NCI-H1105 treated with DMSO at 0.1 percent for 48 hours (cell line): ENCODE measurements at places on chromosomes 2 and 18.

GRCh38 chr2:219254590-219255201 is 978 bp upstream of the TUBA4A start:
- no peak for DNase-seq

- no peak for DNase-seq
Observed at GRCh38 chr2:8490166-8490721, 191.6 kb upstream of the ID2 start.

DNA sequence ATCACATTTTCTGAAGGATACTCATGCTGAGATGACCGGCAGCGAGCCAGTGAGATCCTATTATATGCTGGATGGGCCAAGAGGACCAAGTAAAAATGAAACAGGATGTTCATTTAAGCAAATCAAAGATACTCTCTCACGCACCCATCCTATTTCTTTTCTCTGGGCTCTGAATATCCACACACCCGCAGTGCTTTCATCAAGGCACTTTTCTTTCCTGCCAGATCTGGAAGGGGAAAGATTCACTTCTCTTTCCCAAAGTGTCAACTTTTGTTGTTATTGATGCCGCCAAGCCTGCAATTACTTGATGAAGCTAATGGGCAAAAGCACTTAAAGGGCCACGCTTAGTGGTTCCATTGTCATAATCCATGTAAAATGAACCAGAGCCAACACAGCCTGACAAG is 191.9 kb upstream of the CHAC2 start:
- peak; percentile 94 for DNase-seq

- no peak for DNase-seq
Observed at GRCh38 chr18:34299828-34300227, 75.1 kb upstream of the NOL4 start.

DNA sequence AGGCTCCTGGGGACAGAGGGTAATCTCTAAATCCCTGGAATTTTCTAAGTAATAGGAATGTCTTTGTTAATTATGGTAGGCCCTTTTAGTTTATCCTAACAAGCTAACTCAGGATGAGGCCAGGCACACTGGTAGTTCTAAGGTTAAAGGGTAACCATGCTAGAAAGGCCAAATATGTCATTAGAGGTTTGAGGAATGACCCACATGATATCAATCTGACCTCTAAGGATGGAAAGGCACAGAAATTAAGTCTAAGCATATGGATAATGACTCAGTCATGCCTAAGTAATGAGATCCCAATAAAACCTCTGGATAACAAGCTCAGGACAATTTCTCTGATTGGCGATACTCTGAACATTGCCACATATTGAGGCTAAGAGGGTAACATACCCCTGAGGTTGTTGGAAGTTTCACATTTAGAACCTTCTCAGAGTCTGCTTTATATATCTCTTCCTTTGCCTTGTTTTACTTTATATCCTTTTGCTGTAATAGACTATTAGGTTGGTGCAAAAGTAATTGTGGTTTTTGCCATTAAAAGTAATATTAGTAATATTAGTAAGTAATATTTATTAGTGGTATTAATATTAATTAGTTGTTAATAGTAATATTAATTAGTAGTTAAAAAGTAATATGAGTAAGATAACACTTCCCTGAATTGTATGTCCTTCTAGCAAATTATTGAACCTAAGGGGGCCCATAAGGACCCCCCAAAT is 806.3 kb upstream of the GCFC2 start:
- DNase-seq, result no peak

GRCh38 chr18:63882333-63883141 is 5.0 kb upstream of the SERPINB2 start:
- DNase-seq, result no peak

- DNase-seq, result no peak
Observed at GRCh38 chr2:16652296-16653082, 13.1 kb downstream of the CYRIA start.

GRCh38 chr18:21203542-21204241 is 38.3 kb upstream of the GREB1L start:
- no peak for DNase-seq

- DNase-seq, result no peak
Observed at GRCh38 chr2:207428573-207428972, 101.2 kb upstream of the CREB1 start.

GRCh38 chr2:120828066-120828465 is 92.4 kb downstream of the GLI2 start:
- DNase-seq, result no peak

DNA sequence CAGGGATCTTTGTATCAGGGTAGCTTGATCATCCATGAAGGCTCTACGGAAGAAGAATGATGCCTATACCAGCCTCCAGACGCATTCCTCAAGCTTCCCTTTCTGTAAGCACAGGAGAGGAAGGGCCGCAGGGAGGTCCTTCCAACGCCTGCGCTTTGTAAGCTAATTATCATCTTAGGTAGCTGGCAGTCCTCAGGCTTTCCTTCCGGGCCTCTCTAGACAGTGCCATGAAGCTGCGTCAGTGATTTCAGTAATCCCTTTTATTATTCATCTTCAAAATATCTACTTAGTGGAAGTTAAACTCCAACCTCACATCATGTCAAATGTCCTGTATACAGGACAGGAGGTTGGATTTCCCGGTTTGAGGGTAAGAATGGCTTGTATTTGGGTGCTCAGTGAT is 92.3 kb downstream of the ETAA1 start:
- no peak for DNase-seq
